SK-N-SH (cell line): ENCODE measurements at places on chromosomes 7 and 10.

DNA sequence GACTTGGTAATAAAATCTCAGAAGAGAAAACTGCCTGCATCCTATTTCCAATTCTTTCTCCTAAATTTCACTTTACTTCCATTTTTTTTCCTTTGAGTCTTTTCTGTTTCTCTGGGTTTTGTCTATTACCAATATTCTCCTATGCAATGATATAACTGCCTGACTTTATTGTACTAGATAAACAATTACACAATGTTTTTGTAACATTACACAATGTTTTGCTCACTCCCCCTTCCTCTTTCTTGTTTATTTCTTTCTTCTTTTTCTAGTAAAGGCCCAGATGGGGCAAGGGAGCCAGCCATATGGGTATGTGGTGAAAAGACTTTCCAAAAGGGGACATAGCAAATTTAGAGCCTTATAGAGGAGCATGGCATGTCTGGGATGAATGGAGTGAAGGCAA, 278.7 kb upstream of the PHYHIPL start:
- DNase-seq: no peak

DNA sequence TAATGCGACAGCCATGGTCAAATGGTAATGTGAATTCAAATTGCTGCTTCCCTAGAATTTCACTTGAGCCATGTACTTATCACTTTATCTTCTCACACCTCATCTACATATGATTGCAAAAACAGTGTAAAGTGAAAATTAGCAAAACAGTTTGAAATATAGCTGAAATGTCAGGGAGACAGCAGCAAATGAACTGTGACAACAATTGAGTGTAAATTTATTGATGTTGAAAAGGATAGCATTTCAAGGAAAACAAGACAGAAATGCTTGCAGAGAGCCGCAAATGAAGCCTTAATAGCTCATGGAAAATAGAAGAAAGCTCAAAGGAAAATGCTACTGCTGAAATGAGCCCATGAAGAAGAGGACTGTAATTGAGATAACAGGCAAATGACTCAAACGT, 516.2 kb upstream of the POT1 start:
- no peak for DNase-seq

DNA sequence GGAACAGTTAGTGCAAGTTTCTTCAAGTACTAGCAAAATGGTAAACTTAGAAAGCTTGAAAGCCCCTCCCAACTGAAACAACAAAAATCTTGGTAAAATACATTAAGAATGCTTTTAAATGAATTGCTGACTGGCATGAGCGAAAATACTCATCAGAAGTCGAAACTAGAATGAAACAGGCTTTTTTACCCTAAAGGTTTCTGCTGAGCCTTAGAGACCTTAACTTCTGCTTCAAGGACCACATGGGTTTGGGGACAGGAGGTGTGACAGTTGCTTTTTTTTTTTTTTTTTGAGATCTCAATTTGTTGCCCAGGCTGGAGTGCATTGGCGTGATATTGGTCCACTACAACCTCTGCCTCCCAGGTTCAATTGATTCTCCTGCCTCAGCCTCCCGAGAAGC, 100.3 kb downstream of the MTPAP start:
- no peak for DNase-seq

DNA sequence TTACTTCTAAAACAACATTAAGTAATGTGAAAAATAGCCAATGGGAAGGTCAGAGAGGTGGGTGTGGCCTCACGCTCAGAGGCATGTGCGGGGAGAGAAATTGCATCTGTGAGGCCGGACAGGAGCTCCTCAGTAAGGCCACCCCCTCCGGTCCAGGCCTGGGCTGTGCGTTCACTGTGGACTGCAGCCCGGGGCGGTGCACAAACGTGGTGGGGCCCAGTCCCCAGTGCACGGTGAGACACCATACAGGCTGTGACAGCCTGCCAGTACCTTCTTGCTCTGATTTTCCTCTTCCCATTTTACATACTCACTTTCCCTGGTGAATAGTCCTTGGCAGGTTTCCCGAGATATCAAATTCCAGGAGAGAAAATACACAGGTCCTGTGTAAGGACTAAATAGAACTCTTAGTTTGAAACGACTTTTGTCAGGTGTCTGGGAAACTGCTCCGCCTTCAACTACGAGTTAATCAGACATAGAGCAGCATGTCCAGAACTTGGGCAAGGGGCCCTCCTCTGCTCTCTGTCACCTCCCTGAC, 174.1 kb upstream of the MKI67 start:
- DNase-seq: no peak

GRCh38 chr7:2520761-2521290, 1.3 kb downstream of the LFNG start:
- no peak for DNase-seq

DNA sequence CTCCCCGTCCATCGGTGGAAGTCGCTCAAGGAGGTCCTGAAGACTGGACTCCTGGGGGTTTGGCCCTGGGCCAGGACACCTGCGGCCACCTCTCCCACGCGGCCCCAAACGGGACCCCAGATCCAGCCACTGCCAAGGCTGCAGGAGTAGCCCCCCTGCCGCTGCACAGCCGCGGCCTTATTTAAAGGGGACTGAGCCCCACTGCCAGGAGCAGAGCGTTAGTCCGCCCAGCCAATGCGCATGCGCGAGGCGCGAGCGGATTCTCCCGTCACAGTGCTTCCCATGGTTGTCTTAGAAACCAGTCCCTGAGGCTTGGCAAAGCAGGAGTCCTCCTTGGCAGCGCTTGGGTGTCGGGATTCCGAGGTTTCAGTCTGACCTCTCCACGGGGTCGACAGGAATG, 320.0 kb downstream of the ZNF716 start:
- peak; percentile 67 for DNase-seq
